Cardiac atrium fibroblast (primary cell): ENCODE measurements at places on chromosomes 7 and 10. TPM values are rescaled to one million over a fixed set of nuclear protein-coding genes. Genes with fewer than 3 reads are reported as not detected.

RNF148 gene
- 0.32 and 1.1 TPM in 2 replicates for total RNA-seq

GRID1 gene
- total RNA-seq = not detected in 2 replicates

PLEKHA8 gene
- total RNA-seq = 5.6 and 7.1 TPM in 2 replicates

SUGCT gene
- 1.6 and 2.9 TPM in 2 replicates for total RNA-seq

LDB3 gene
- 0.18 TPM in 1 of 2 replicates, not detected in the other for total RNA-seq

FAM131B gene
- 0.36 and 0.97 TPM in 2 replicates for total RNA-seq

AKR1C1 gene
- total RNA-seq = 48.6 and 92.2 TPM in 2 replicates

MRLN gene
- not detected in 2 replicates for total RNA-seq

MMP21 gene
- not detected in 2 replicates for total RNA-seq

GIMAP8 gene
- under 0.01 and 0.81 TPM in 2 replicates for total RNA-seq

NKX1-2 gene
- not detected in 2 replicates for total RNA-seq

STOX1 gene
- total RNA-seq = not detected in 2 replicates

AASS gene
- 8.6 and 9.2 TPM in 2 replicates for total RNA-seq

HDAC9 gene
- total RNA-seq = 3.7 and 6.9 TPM in 2 replicates

OR2A1 gene
- not detected in 2 replicates for total RNA-seq

SLC16A9 gene
- total RNA-seq = 0.65 TPM in 1 of 2 replicates, not detected in the other

CHAT gene
- total RNA-seq = not detected in 2 replicates

BLNK gene
- total RNA-seq = not detected in 2 replicates

AGBL3 gene
- total RNA-seq = under 0.01 TPM in 2 replicates

CYP3A7 gene
- total RNA-seq = not detected in 2 replicates
